ENCODE measurements at places on chromosomes 1 and 21. TPM values are rescaled to one million over a fixed set of nuclear protein-coding genes. Genes with fewer than 3 reads are reported as not detected.
A peak's percentile ranks its signal among the peaks of the same experiment; 100 is the strongest.

DNA sequence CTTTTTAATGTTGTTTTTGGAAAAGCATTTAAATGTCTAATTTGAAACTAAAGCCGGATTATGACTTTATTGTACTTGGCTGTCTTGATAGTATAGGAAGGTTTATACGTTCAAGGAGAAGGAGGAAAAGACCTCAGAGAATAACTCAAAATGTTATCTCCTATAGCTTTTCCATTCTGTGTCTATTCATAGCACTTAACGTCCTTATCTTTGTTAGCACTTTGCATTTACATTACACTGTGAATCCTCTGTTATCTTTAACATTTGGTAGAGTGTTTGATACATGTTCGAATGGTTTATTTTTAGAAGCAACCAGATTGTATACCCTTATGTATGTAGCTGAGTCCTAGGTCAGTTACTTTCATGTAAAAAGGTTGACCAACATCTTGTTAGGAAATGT, 50.8 kb upstream of the PODN start:
- DNase-seq: no peak
- no peak overlapping the region for H3K27ac ChIP-seq
- peaks cover 7% of the 10 kb centered on the region for H3K27me3 ChIP-seq
- no peak overlapping the region for H3K4me3 ChIP-seq
- peaks cover 14% of the 10 kb centered on the region for H3K4me1 ChIP-seq

GRCh38 chr21:33924766-33925100, 9.1 kb upstream of the ATP5PO start:
- peaks cover 4% of the 10 kb centered on the region for H3K27me3 ChIP-seq
- no peak overlapping the region for H3K27ac ChIP-seq
- DNase-seq: no peak

DNA sequence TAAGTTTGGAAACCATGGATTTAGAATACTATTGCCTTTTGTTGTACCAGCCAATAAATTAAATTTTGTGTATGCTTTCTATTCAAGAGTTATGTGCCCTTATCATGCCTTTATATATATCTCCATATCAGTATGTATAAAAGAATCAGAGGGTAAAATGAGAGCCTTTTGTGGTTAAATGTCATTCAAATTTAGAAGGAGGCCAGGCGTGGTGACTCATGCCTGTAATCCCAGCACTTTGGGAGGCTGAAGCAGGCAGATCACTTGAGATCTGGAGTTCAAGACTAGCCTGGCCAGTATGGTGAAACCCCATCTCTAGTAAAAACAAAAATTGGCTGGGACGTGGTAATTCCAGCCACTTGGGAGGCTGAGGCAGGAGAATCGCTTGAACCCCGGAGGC, 88.9 kb downstream of the XPR1 start:
- no peak overlapping the region for H3K4me3 ChIP-seq
- no peaks in the 10 kb centered on the region for H3K27me3 ChIP-seq
- DNase-seq: no peak

- peak overlapping the region; percentile 65 for H3K4me3 ChIP-seq
- no peaks in the 10 kb centered on the region for H3K27me3 ChIP-seq
- H3K27ac ChIP-seq: peak overlapping the region; percentile 67
- peaks cover 49% of the 10 kb centered on the region for H3K4me1 ChIP-seq
- H3K36me3 ChIP-seq: peaks cover 9% of the 10 kb centered on the region
Observed at GRCh38 chr1:92577261-92577895, 90.7 kb upstream of the GFI1 start.

DNA sequence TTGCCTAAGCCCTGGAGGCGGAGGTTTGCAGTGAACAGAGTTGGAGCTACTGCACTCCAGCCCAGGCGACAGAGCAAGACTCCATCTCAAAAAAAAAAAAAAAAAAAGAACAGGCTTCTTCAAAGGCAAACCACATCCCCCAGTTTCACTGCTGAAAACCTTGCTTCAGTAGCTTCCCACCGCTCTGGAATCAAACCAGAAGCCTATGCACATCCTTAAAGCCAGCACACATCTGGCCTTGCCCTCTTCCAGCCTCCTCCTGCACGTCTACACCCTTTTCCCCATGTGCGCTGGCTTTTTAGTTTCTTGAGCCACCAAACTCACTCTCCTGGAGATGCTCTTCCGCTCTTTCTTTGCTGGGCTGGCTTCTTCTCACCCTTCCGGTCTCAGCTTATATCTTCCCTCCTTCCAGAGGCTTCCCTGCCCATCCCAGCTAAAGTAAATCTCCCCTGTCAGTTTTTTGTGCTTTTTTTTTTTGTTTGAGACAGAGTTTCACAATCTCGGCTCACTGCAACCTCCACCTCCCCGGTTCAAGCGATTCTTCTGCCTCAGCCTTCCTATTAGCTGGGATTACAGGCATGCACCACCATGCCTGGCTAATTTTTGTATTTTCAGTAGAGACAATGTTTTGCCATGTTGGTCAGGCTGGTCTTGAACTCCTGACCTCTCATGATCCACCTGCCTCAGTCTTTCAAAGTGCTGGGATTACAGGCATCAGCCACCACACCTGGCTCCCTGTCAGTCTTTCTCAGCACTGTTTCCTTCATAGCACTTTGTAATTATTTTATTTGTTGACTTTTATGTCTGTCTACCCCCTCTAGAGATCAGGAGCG, 42.0 kb upstream of the ID3 start:
- peaks cover 65% of the 10 kb centered on the region for H3K4me1 ChIP-seq
- peak overlapping the region; percentile 80 for H3K4me3 ChIP-seq
- no peaks in the 10 kb centered on the region for H3K36me3 ChIP-seq

GRCh38 chr1:99660496-99660895, 14.6 kb downstream of the PALMD start:
- H3K36me3 ChIP-seq: no peaks in the 10 kb centered on the region
- H3K27ac ChIP-seq: no peak overlapping the region
- DNase-seq: no peak
- H3K27me3 ChIP-seq: peaks cover 13% of the 10 kb centered on the region

DNA sequence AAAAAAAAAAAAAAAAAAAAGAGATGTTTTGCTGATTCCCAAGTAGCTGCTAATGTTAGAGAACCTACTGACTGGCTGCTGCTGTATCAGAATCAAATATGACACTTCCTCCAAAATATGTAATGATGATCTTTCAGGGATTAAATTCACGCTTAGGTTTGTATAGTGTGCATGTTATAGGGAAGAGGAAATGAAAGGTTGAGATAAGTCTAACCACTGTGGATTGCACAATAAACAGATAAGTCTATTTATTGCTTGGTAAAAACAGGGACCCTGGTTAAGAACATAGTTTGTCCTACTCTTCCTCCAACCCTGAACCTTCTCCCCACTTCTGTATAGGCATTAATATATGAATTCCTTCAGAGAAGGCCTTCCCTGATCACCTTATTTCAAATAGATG, 13.2 kb downstream of the RC3H1 start:
- no peak for DNase-seq
- H3K27ac ChIP-seq: peak overlapping the region; percentile 17
- H3K4me3 ChIP-seq: no peak overlapping the region

The KLHDC8A gene
- not detected for total RNA-seq

The DENND4B gene
- total RNA-seq: 173 TPM

The GOLT1A gene
- total RNA-seq: not detected

The GATAD2B gene
- 86.3 TPM for total RNA-seq
